ENCODE measurements at places on chromosomes 7 and 10.
A peak's percentile ranks its signal among the peaks of the same experiment; 100 is the strongest.

DNA sequence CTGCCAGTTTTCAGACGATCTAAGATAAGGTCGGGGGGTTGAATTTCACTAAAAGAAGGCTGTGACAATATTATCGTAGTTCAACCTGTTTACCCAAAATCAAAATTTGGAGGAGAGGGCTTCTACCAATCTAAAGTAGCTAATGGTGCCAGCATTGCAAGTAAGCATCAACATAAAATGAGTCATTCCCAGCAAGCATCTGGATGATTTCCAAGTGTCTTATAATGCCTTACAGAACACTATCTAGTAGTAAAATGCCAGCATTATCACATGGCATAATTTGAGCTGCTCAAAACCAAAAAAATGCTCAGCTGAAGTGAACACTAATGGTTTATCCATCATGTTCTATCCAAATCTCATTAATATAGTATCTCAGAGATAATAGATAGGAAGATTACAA, 1193.9 kb downstream of the DNAJB9 start:
- no peak for DNase-seq

DNA sequence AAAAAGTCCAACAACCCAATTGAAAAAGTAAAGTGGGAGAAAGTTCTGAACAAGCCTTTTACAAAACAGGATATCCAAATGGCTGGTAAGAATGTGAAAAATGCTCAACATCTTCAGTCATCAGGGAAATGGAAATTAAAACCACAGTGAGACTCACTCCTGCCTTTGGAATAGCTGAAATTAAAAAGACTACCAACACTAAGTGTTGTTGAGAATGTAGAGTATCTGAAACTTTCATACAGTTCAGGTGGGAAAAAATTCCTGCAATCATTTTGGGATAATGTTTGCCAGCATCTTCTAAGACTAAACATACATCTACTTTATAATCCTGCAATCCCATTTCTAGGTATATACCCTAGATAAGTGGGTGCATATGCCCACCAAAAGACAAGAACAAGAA, 395.1 kb downstream of the GRID1 start:
- no peak for DNase-seq

DNA sequence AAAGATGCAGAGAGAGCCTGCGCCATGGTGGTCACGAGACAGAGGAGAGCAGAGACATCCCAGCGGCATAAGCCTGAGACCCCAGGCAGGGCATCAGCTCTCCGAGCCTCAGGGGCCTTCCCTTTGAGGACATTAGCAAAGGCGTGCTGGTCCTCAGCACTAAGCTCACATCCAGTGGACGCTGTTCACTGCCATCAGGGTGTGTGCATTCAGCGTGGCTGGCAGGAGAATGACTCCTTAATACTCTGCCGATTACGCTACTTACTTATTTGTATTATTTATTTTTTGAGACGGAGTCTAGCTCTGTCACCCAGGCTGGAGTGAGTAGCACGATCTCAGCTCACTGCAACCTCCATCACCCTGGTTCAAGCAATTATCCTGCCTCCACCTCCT, 290.2 kb downstream of the KLF6 start:
- no peak for DNase-seq

DNA sequence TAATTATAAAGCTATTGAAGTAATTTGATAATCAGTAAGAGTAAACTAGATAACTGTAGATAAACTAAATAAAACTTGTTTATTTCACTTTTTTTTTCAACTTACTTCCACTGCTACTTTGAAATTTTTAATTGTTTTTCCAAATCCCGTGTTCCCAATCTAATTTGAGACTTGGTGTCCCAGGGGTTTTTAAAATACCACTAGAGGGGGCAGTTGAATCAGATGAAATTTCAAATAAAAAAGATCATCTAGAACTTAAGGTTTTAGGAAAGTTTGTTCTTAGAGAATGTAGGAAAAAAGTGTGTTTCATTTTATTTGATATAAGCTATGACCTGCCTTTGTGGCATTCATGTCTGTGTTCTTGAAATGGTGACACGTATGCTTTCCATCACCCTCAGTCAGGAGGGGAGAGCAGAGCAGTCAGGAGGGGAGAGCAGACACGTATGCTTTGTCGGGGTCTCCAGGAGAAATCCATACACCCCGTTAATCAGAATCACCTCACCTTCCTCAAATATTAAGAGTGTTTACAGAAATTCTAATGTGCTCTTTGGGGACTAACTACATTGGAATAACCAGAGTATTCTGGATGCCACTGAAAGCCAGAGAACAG, 49.9 kb downstream of the C10orf67 start:
- no peak for DNase-seq

DNA sequence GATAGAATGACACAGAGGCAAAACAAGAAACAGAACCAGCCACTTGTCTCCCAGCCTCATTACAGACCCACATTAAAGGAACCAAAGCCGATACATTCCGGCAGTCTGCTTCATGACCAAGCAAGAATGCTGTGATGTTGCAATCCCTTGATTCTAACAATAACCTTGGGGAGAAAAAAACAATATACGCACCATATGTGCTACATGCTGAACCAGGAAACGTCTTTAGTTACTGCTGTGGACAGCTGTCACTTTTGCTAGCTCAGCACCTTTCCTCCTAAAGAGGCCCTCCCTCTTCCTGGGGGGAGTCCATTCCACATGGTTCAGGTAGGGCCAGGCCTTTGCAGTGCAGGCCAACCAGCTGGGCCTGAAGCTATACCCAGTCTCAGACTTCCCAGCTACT, 79.1 kb downstream of the PRTFDC1 start:
- DNase-seq, result no peak

- no peak for DNase-seq
Observed at GRCh38 chr10:132306343-132306685, 1.4 kb downstream of the STK32C start.

GRCh38 chr10:101817337-101818118, 716 bp downstream of the OGA start:
- DNase-seq, result peak; percentile 35

GRCh38 chr10:74926791-74927585, 100.6 kb downstream of the KAT6B start:
- no peak for DNase-seq

Data from anterior cingulate cortex (tissue), 58 donors.